Prostate gland (tissue), 2 donors: ENCODE measurements at places on chromosomes 5 and 9. TPM values are rescaled to one million over a fixed set of nuclear protein-coding genes. Genes with fewer than 3 reads are reported as not detected.

Gene SPDL1
- total RNA-seq = 9.0 TPM

Gene CRB2
- total RNA-seq = 1.7 TPM

Gene PHYHD1
- total RNA-seq = 50.9 TPM

Gene CDKN2B-AS1
- not detected for total RNA-seq

Gene GKAP1
- total RNA-seq = 26.1 TPM

Gene NR5A1
- total RNA-seq = 88.4 TPM

Gene KIF12
- 21.5 TPM for total RNA-seq

Gene PPP3R2
- not detected for total RNA-seq

Gene ZNF462
- total RNA-seq = 41.4 TPM

Gene KIAA0825
- 3.9 TPM for total RNA-seq

Gene SWI5
- 38.5 TPM for total RNA-seq

Gene PCSK1
- total RNA-seq = 0.14 TPM

Gene EQTN
- 3.0 TPM for total RNA-seq

Gene PKD2L2
- not detected for total RNA-seq
